Dermis microvascular lymphatic vessel endothelial cell (primary cell): ENCODE measurements at places on chromosomes 12 and 14.

GRCh38 chr12:16197600-16197999 lies 79.9 kb downstream of the SLC15A5 start:
- DNase-seq = no peak

DNA sequence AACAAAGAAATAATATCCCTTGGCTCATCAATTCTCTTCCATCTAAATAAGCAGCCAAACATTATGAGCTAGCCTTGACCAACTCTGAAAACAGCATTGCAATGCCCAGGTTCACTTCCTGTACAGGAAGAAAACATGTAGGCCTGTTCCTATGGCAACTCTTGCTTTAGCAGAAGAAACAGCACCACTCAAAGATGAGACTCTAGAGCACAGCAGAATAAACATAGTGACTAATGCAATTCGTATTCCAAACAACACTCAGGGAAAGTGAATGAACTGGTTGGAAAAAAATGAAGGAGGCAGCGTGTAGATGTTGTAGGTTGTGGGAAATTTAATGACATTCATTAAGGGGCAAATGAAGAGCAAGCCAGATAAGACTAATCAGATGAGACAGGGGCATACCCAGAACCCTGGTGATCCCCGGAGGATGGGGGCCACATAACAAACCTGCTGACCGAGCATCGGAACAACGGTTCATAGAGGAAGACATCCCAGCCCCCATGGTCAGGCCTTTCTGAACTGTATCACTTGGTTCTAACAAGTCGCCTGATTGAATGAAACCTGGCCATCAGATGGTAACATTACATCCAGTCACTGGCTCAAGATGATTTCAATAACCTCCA lies 9.0 kb downstream of the ARHGDIB start:
- peak; percentile 99 for DNase-seq

DNA sequence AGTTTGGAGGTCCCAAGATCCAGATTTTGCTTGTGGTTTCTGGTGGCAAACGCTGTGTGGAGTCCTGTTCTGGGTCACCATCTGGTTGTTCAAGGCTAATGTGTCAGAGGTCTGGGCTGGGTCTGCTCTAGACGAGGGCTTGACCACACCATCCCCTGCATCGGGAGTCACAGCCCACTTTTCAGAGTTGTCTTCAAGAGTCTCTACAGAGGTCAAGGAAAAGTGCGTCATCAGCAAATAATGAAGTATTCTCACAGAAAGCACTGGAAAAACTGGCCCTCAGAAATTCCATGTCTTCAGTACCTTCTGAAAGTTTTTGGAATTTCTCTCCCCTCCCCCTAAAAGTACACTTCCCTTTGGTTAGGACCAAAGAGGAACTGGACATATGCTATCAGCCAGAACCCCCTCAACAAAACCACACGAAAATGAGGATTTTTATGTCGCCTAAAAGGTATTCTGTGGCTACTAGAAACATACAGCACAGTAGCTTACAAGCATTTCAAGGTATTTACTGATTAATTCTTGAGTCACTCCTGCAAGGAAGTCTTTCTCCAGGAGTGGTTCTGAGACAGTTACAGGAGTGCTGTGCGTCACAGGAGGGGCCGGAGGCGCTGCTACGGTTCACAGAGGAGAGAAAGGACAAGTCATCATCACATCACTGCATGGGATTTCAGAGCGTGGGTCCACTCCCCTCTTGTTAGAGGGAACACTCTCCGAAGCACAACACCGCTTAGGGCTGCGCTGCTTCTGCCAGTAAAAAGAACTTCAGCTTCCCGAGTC lies 35.4 kb downstream of the RAD52 start:
- no peak for DNase-seq

- DNase-seq = no peak
Observed at GRCh38 chr14:38175658-38176057, 32.0 kb upstream of the SSTR1 start.

DNA sequence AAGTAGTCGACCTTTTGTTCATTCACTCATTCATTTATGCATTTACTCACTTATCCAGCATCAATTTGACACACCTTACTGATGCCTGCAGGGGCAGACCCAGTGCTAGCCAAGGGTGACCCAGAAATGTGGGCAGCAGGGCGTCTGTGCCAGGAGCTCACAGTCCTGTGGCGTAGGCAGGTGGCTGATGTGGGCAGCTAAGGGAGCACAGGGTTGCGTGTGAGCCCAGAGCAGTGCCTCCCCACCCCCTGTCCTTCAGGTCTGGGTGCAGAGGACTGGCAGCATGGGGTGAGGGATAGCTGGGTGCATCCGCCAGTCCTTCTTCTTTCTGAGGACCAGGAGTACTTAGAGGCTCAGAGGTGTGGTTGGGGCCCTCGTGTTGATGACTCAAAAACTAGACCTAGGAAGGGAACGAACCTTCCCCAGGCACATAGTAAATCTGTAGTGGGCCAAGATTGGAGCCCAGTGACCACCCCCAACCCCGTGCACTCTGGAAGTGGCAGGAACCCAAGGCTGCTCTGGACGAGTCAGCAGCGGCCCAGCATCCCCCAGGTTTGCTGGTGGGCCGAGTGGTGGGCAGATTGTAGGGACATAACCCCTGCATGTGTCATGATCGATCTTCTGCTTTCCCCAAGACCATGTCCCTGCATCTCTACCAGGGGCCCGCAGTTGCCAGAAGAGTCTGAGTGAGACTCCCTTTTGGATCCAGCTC lies 63.9 kb downstream of the BEGAIN start:
- no peak for DNase-seq

GRCh38 chr12:104730763-104731162 lies 227.3 kb downstream of the SLC41A2 start:
- no peak for DNase-seq
